Stimulated activated CD4-positive, alpha-beta T cell treated with anti-CD3 and anti-CD28 coated beads, Interleukin-12 subunit alpha, Interleukin-12 subunit beta, amount 100 ng/mL, for 24 hours (primary cell): ENCODE measurements at places on chromosomes 3 and 15.
A peak's percentile ranks its signal among the peaks of the same experiment; 100 is the strongest.

DNA sequence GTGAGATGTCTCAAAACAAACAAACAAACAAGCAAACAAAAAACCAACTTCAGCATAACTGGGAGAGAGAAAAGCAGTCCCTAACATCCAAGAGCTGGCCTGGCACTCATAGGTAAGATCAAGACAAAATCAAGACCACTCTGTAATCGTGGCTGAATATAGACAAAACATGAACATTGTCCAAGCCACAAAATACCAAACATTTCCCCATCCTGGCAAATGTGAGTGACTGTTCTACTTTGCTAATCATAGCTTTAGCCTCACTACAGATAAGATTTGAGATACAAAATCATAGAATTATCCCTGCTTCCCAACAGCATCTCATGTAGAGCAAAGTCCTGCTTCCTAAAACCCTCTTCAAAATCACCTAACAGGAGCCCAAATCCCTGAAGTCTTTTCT lies 116.7 kb upstream of the PRTG start:
- DNase-seq: no peak

- DNase-seq: no peak
Measured at GRCh38 chr15:62644889-62645742, 397.4 kb upstream of the TPM1 start.

- DNase-seq: no peak
Measured at GRCh38 chr3:63557912-63558311, 94.6 kb upstream of the SNTN start.

- DNase-seq: no peak
Measured at GRCh38 chr15:57500256-57500655, 91.4 kb upstream of the MYZAP start.

DNA sequence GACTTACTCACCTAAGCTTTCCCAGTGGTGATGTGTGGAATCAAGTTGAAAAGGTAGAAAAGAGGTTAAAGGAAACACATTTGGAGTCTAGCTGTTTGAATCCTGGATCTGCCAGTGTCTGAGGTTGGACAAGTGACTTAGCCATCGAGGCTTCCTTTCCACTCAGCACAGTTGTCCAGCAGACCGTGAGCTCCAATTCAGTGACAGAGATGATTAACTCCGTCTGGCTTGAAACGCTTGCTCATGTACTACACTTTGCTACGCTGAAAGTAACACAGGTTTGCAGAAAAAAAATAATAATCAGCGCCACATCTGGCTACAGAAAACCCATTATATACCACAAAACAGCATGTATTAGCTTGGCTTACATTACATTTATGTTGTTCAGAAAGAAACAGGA lies 364.9 kb upstream of the MCTP2 start:
- no peak for DNase-seq

- no peak for DNase-seq
Measured at GRCh38 chr15:49573421-49573820, 47.2 kb downstream of the FAM227B start.

- no peak for DNase-seq
Measured at GRCh38 chr3:120025520-120025919, 68.7 kb downstream of the GSK3B start.

DNA sequence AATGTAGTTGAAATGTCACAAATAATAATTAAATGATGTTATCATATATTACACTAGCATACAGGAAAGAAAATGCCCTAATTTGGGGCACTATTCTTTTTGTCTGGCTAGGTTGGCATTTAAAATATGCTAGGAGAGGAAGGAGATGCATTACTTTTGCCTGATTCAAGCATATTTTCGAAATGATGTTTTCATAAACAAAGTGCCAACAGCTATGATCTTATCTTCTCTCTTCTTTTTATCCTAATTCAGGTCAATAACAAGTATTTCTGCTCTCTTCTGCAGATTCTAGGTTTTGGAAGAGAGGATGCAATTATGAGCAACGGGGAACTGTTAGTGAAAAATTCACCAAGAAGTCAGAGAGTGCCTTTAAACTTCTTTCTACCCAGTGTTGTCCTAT lies 55.8 kb upstream of the NR2F2 start:
- DNase-seq: no peak

DNA sequence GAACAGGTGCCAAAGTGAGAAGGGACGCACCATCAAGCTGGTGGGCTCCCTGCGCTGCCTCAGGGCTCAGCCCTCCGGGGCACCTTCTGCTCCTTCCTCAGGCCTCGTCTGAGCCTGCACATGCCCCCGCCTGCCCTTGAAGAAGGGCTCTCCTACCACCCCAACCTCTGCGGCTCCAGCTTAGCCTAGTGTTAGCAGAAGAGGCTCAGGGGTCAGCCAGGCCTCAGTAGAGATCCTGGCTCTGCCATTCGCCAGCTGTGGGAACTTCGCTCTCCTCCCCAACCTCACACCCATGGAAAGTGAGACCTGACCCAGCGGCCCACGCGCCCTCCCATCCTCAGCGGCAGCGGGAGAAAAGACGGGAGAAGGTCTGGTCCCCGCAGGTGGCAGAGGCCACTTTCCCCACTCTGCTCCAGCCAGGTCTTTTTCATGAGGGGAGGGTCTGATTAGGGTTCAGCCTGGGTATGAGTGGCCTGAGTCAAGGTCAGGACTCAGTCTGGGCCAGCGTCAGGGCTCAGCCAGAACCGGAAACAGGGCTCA lies 8.2 kb downstream of the GRIP2 start:
- DNase-seq: no peak

- no peak for DNase-seq
Measured at GRCh38 chr3:12986986-12987385, 86.2 kb downstream of the IQSEC1 start.

GRCh38 chr3:98246142-98246541 lies 17.9 kb upstream of the OR5H6 start:
- DNase-seq: no peak

GRCh38 chr3:58531555-58531954 lies 5.4 kb downstream of the ACOX2 start:
- no peak for DNase-seq

DNA sequence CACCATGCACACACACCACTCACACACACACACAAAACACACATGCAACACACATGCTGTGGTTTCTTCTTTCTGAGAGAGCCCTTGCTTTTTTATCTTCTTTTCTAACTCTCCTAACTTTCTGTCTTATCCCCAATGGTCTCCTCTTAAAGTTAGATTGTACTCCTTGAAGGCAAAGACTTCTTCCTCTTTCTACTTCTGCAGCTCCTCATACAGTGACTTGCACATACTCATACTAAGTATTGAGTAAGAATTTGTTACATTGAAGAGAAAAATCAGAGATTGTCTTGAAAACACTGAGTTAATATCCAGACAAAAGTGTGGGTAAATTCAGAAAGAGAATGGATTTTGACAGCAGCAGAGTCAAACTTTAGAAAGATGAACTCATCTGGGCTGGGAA lies 64.4 kb downstream of the GTPBP8 start:
- DNase-seq: no peak

DNA sequence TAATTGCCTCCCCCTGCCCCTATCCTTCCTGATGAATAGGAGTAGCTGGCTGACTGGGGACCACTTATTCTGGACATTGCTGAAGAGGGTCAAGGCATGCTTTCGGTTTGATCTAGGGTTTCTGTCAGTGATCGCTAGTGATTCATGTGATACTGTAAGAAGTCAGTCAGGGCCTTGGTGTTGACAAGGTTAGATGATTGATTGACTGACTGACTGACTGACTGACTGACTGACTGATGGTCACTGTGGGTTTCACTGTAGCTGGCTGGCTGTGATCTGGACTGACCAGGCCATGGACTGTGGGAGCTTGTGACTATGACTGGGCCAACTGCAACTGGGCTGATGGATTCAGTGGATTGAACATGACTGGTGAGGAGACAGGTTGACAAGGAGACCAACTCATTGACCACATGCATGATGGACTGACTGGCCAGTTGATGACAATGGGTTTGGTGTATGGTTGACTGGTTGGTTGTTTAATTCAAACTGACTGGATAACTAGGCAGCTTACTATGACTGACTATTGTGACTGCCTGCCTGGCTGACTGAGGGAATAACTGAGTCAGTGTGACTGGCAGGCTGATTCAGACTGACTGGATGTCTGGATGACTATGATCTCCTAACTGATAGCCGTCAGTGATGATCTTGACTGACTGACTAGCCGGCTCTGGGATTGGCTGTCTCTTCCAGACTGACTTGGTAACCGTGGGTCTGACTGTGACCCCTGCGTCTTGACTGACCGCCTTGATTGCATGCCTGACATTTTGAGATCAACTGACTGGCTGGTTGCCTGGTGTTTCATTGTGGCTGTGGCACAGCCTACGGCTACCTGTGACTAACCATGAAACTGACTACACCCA lies 509.9 kb downstream of the SHQ1 start:
- DNase-seq: peak; percentile 46

DNA sequence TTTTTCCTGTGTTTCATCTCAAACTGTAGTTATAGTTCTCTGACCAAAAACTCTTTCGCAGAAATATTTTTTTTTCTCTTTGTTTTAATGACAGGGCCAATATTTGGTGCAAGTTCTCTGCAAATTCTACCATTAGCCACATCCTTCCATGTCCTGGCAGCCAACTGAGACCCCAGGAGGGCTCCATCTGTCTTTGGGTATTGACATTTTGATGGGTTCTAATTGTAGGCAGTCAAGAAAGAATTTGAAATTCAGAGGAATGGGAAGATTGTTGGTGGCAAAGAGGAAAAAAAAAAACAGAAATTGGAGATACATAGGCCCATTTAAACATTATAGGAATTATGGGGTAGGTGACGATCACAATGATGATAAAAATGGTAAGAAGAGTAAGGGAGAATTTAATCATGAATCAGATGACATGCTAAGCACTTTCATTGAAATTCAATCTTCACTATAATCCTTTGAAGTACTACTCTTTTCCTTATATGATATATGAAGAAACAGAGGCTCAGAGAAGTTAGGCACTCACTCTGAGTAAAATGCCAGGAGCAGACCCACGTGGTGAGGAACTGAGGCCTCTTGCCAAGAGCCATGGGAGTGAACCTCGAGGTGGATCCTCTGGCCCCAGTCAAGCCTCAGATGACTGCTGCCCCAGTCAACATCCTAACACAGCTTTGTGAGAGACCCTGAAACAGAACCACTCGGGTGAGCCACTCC lies 151.4 kb downstream of the PDZRN3 start:
- no peak for DNase-seq

- DNase-seq: no peak
Measured at GRCh38 chr3:52286777-52287110, 884 bp upstream of the GLYCTK start.

DNA sequence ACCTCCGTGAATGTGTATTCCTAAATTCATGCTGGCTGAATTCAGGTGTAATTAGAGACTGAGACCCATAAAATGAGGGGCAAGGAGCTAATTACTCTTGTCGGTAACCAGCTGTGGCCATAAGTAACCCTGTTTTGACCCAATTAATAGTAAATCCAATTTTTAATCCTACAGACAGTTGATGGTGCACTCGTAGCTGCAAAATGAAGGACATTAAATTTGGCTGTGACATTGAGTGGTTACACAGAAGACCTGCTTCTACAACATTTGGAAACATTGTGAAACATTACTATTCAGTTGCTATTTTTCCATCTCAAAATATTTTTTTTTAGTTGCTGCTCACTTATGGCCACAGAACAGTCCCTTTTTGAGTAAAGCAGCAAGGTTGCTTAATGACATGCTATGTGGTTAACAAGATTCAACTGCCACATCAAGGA lies 33.0 kb downstream of the MBNL1 start:
- no peak for DNase-seq

- no peak for DNase-seq
Measured at GRCh38 chr15:75945953-75946352, 42.3 kb downstream of the FBXO22 start.

DNA sequence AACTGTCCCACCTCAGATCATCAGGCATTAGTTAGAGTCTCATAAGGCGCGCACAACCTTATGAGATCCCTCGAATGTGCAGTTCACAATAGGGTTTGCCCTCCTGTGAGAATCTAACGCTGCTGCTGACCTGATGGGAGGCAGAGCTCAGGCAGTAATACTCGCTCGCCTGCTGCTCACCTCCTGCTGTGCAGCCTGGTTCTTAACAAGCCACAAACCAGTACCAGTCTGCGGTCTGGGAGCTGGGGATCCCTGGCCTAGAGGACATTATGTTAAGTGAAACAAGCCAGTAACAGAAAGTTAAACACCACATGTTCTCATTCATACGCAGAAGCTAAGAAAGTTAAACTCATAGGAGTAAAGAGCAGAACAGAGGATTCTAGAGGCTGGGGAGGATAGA lies 47.0 kb downstream of the MAP3K13 start:
- DNase-seq: no peak

GRCh38 chr3:184255291-184256039 lies 5.9 kb downstream of the CAMK2N2 start:
- DNase-seq: no peak
